ENCODE measurements at places on chromosomes 13 and 19.

GRCh38 chr13:22053053-22053452 is 382.2 kb downstream of the FGF9 start:
- DNase-seq = no peak

GRCh38 chr19:54164369-54165068 is 5.0 kb upstream of the LENG1 start:
- no peak for DNase-seq

- peak; percentile 94 for DNase-seq
Measured at GRCh38 chr19:6767357-6768235, at the start of gene SH2D3A. Gene SH2D3A (minus strand): TSS chr19:6767435. CDS start chr19:6763748, 3,687 bp downstream.

- DNase-seq = peak; percentile 82
Measured at GRCh38 chr13:51601601-51602565, 17.6 kb downstream of the WDFY2 start.

Data from KBM-7 (cell line).